Bone marrow (tissue), 2 donors: ENCODE measurements at places on chromosomes 2 and 18.

GRCh38 chr2:215621381-215621780, 185.5 kb upstream of the FN1 start:
- no peak for DNase-seq

DNA sequence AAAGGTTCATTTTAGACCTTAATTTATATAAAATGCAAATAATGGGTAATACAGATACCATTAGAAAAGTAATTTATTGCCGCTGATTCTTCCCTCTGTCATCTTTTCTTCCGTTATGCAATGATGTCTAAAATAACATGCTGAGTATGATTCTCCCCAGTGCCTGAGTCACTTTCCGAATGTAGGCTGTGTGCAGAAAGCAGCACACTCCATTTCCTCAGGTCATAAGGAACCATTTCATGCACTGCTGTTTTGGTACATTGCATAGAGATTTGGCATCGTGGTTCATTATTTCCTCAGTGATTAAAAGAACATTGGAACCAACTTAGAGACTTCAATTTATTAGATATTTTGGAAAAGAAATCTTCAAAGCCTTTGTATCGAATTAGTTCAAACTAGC, 173.5 kb downstream of the CDH2 start:
- no peak for DNase-seq

DNA sequence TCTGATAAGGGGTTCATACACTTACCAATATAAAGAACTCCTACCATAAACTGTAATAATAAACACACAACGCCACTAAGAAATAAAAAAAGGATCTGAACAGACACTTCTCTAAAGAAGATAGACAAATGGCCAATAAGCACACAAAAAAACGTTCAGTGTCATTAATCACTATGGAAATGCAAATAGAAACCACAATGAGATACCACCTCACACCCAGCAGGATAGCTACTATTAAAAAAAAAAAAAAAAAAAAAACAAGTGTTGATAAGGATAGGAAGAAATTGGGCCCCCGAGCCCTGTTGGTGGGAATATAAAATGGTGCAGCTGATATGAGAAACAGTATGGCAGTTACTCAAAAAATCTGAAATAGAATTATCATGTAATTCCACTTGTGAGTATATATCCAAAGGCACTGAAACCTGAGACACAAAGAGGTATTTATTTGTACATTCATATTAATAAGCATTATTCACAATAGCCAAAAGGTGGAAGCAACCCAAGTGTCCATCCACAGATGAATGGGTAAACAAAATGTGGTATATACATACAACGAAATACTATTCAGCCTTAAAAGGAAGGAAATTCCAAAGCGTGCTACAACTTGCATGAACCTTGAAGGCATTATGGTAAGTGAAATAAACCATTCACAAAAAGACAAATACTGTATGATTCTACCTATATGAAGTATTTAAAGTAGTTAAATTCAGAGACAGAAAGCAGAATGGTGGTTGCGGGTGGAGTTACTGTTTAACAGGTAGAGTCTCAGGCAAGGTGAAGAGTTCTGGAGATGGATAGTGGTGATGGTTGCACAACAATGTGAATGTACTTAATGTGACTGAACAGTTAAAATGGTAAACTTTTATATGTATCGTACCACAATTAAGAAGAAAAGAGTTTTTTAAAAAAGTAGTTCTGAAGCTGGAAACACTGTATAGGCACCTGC, 17.9 kb downstream of the REV1 start:
- DNase-seq = no peak

DNA sequence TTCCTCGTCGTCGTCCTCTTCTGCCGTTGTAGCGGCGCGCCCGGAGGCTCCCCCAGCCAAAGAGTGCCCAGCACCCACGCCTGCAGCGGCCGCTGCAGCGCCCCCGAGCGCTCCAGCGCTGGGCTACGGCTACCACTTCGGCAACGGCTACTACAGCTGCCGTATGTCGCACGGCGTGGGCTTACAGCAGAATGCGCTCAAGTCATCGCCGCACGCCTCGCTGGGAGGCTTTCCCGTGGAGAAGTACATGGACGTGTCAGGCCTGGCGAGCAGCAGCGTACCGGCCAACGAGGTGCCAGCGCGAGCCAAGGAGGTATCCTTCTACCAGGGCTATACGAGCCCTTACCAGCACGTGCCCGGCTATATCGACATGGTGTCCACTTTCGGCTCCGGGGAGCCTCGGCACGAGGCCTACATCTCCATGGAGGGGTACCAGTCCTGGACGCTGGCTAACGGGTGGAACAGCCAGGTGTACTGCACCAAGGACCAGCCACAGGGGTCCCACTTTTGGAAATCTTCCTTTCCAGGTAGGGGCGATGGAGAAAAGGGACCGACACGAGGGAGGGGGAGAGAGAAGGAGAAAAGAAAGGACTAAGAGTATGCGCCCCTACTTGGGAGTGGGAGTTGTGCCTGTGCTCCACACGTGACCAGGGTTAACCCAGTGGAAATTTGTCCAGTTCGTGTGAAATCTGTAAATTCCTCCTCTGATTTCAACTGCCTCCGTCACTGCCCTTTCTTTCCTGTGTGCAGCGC, 800 bp downstream of the HOXD13 start:
- DNase-seq = no peak

DNA sequence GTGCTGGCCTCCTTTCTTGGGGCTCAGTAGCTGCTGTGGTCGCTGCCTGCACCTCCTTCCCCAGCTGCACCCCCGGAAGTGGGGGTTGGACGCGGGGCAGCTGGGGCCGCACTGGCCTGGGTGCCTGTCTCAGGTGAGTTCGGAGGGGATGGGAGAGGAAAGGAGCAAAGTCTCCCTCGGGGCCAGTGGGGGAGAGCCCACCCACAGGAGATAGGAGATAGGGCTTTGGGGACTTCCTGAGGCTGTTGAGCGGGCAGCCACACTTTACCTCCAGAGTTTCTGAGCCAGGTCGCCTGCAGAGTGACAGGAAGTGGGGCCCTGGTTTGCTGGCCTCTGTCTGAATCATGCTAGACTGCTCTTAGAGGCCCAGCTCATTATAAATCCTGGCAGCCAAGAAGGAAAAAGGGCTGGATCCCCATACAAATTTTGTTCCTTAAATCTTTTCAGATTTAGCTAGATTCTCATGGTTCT, 8.1 kb downstream of the MBP start:
- DNase-seq = no peak

- no peak for DNase-seq
Observed at GRCh38 chr18:9814431-9814830, 71.3 kb upstream of the TXNDC2 start.

GRCh38 chr2:117349687-117350086, 464.8 kb upstream of the DDX18 start:
- no peak for DNase-seq

DNA sequence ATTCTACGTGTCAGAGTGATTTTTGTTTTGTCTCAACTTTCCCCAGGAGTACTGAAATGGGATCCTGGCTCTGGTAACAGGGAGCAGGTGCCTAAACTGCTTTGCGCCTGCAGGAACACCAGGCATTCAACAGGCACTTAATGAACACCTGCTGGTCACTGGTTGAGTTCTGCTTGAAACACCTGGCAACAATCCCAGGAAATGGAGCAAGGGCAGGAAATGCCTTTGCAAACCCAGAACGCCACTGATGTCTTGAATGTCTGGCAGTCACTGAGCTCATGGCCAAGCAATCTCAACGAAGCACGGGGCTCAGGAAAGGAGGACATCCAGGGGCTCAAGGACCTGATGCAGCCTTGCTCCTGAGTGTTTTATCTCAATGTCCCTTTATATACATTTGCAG, 360.0 kb upstream of the RAB6C start:
- no peak for DNase-seq

DNA sequence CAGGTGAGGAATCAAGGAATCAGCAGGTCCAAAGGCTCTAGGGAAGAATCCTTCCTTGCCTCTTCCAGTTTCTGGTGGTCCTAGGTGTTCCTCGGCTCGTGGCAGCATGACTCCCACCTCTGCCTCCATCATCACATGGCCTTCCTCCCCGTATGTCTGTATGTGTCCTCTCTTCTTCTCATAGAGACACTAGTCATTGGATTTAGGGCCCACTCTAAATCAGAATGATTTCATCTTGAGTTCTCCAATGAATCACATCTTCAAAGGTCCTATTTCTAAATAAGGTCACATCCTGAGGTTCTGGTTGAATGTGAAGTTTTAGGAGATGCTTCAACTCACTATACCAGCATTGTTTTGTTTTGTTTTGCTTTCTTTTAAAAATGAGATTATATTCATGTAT, 11.1 kb upstream of the AGFG1 start:
- no peak for DNase-seq

- DNase-seq = no peak
Observed at GRCh38 chr18:21262244-21262643, 20.2 kb downstream of the GREB1L start.

GRCh38 chr2:65388051-65388531, 44.3 kb downstream of the SPRED2 start:
- DNase-seq = no peak

DNA sequence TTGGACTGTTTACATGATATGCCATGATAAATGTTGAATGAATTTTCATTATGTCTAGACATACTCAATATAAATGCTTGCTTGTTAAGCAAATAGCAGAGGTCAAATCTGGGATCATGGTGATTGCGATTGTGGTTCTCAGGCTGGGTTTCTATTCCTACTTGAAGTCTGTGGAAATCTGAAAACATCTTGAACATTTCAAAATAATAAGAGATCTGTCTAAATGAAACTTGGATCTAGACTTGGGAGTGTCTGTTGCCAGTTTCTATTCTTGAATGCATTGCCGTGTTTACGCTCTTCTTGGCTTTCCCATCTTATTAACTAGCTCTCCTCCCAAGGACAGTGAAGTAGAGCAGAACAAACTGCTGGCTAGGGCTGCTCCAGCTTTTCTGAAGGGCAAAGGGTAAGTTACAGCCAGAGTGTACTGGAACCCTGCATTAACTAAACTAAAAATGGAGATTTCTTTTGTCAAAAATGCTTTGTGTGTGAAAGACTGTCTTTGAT, 127.7 kb downstream of the DTNA start:
- no peak for DNase-seq

GRCh38 chr2:226475650-226476049, 324.0 kb downstream of the IRS1 start:
- DNase-seq = no peak

DNA sequence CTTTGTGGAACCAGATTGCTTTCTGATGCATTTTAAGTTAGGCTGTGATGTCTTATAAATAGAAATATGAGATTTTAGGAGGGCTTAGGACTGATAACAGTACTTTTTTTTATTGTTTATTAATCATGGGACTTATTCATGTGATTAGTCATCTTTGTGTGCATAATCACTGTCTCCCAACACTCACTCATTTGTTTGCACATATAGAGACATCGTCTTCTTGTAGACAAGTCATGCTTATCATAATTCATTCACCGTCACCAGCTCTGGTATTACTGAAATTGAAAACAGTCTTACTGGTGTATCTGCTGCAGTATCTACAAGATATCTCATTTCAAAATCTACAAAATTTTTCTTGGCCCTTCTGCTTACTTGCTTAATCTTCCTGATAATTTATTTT, 45.8 kb downstream of the WDR7 start:
- no peak for DNase-seq

DNA sequence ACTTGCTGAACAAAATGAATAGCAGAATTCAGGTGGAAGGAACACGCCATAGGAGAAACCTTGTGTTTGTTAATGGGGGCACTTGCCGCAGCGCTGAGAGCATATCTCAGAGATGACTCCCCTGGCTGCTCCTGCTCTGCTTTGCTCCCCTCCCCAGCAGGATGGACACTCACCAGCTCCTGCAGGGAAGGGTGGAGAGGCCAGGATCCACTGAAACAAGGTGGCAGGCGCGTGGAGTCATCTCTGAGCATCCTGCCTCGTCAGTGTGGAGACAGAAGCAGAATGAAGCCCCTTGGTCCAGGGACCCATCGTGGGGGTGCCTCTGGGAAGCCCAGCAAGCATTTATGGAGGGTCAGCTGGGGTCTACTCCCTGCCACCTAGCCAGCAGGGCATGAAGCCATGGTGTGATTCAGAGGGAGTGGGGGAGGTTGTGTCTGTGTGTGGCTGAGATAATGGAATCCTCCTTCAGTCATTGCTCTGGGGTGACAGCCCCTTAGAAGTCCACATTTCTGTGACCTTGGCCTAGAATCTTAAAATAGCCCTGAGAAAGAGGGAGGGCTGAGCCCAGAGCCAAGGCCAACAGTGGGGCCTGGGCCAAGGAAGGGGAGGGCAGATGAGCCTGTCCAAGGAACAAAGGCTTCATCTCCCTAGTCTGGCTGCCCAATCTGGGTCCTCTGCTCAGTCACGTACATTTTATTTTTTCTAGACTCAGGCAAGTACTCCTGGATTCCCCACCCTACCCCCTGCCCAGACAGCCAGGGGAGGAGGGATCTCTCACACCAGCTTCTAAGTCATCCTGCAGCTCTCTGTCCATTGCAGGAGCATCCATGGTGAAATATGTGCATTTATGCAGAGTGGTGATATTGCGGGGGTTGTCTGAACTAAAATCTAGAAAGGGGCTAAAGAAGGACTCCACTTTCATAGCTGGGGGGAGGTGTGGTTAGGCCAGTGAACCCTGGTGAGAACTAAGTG, 215.4 kb downstream of the ZBTB7C start:
- DNase-seq = no peak

- DNase-seq = peak; percentile 58
Observed at GRCh38 chr2:43576981-43577892, 18.6 kb downstream of the THADA start.

- DNase-seq = peak; percentile 19
Observed at GRCh38 chr2:98757904-98758421, 27.0 kb upstream of the MGAT4A start.

DNA sequence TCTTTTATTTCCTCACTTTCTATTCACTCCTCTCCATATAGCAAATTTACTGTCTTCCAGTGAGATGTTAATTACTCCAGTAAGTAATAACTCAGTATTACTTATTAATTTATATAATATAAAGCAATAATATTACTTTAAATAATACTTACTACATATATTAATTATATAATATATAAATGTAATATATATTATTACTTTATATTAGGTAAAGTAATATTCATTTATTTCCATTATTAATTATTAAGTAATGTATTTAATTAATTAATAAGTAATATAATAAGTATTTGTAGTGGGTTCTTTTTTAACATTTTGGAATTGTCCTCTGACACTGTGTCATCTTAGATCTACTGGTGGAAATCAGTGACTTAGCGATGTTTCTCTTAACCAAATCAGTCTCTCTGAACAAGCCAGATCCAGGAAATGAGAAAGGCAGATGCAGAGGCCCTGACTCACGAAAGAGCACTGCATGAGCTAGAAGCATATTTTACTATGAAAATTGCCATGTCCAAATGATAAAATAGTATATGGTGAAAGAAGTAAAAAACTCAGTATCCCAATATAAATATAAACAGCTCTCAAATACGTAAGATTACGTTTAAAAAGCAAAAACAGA, 115.9 kb downstream of the DSEL start:
- no peak for DNase-seq
